ENCODE measurements at places on chromosomes 11 and 22.

- DNase-seq, result no peak
Observed at GRCh38 chr11:126344141-126345080, 11.1 kb upstream of the ST3GAL4 start.

GRCh38 chr11:12792018-12792417 lies 117.8 kb downstream of the TEAD1 start:
- no peak for DNase-seq

- DNase-seq, result no peak
Observed at GRCh38 chr11:85748455-85748891, 62.5 kb downstream of the SYTL2 start.

- no peak for DNase-seq
Observed at GRCh38 chr11:77522215-77522614, 48.3 kb upstream of the PAK1 start.
